A172 (cell line): ENCODE measurements at places on chromosomes 5 and 9.
A peak's percentile ranks its signal among the peaks of the same experiment; 100 is the strongest.

GRCh38 chr5:168165221-168165914, 126.1 kb upstream of the WWC1 start:
- no peak for DNase-seq

DNA sequence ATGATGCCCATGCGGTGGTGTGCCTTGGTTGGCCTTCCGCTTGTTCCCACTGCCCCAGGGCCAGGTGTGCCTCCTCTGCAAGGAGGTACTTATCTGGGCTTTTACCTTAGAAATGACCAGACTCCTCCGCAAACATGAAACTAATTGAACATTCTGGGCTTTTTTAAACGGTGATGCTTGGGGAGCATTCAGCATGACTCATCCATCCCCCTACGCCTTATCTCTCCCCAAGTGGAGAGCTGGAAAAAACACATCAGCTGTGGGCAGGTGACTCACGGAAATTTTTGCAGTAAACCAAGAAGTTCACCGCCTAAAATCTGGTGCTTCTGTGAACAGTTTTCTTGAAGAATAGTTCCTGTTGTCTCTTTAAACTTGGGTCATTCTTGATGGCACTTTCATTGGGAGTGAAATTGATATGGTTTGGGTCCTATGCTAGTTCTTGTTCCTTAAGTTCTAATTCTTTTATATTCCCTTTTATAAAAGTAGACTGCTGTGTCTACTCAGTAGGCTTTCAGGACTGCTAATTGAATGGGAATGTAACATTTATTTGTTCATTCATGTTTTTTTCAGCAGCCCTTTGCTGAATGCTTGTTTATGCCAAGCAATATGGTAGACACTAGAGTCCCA, 39.6 kb downstream of the SFXN1 start:
- DNase-seq = peak; percentile 95

- no peak for DNase-seq
Measured at GRCh38 chr5:150217038-150217437, 27.2 kb downstream of the SLC6A7 start.

DNA sequence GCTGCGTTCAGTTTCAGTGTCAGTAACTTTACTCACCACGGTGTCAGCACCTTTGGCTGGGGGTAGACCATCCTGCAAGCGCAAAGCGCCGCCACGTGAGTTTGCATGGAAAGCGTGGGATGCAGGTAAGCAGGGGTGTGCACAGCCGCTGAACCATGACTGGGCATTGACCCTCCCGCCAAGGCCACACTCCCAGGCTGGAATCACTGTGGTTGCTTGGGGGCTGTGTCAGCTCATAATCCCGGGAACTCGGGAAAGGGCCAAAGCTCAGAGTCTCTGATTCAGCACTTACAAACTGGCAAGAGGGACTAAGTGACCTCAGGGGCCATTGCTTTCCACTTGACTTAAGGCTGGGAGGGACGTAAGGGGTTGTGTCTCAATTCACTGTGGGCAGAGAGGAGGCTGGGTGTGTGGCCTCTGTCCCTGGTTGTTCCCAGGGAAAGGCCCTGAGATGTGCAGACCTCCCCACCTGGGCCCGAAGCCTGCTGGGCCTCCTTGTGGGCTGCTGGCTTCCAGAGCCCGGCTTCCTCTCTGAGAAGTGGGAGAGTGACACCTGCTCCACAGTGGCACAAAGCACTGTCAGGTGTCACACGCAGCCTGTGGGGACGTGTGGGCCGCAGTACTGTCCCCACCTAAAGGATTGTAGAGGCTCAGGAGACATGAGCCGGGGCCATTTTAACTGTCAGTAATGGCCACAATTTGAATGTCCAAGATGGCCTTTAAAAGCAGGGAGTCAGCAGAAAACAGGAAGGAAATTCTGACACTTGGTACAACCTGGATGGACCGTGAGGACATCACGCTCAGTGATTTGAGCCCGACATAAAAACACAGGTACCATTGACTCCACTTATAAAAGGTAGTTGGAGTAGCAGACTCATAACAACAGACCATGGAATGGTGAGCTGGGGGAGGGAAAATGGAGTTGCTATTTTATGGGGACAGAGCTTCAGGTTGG, 16.7 kb downstream of the ABO start:
- DNase-seq = no peak

- no peak for DNase-seq
Measured at GRCh38 chr5:114912189-114912920, 257.4 kb downstream of the TRIM36 start.

DNA sequence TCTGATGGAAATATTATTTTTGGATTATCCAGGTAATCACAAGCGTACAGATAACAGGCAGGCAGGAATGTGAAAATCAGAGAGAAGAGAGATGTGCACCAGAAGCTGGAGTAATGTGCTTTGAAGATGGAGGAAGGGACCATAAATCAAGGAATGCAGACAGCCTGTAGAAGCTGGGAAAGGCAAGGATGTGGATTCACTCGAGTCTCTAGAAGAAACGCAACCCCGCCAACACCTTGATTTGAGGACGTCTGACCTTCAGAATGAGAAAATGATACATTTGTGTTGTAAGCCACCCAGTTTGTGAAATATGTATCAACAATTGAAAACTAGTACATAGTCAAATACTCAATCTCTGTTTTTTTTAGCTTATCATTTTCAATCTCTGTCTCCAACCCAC, 207.6 kb upstream of the MPDZ start:
- no peak for DNase-seq

DNA sequence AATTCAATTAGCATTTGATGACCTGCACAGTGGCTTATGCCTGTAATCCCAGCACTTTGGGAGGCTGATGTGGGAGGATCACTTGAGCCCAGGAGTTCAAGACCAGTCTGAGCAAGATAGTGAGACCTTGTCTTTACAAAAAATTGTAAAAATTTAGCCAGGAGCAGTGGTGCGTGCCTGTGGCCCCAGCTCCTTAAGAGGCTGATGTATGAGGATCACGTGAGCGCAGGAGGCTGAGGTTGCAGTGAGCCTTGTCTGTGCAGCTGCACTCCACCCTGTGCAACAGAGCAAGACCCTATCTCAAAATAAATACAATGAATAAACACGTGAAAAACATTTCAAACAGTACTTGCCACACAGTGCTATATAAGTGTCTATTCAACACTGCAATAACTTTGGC, 4.2 kb downstream of the ABCA1 start:
- DNase-seq = no peak

- no peak for DNase-seq
Measured at GRCh38 chr9:110921705-110922104, 116.6 kb downstream of the LPAR1 start.

DNA sequence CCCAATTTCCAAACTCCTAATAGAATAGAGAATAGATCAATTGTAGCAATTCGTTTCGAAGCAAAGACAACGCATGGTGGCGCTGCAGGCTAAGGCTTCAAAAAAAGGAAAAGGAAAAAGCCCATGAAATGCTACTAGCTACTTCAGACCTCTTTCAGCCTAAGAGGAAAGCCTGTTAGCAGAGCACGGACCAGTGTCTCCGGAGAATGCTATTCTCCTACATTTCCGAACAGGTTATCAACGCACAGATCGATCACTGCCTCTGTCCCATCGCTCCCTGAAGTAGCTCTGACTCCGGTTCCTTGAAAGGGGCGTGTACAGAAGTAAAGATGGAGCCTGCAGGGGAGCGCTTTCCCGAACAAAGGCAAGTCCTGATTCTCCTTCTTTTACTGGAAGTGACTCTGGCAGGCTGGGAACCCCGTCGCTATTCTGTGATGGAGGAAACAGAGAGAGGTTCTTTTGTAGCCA, at the start of gene PCDHB15:
Gene PCDHB15, plus strand, starts transcription at position 146 of the 468 bp plus-strand sequence. Its CDS starts 184 bp downstream, at position 330.
- DNase-seq = no peak

GRCh38 chr5:36239370-36240293, 2.1 kb downstream of the NADK2 start:
- no peak for DNase-seq

DNA sequence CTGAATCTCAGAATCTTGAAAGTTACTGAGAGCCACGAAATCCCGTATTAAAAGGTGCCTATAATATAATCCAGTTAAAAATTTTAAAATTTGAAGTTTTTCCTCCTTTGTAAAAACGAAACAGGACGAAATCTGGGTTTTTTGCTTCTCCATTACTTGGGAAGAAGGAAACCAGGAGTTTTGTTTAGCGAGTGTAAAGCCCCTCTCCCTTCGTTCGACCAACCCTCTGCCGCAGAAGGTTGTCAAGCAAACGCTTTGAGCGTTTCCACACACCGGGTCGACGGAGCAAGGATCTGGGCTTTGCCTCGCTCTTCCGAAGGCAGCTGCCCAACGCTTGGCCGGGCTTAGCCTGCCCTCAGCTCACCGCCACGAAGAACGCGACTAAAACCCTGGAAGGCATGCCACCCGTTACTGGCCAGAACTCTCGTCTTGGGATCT, 1.6 kb upstream of the FOXE1 start:
- no peak for DNase-seq

DNA sequence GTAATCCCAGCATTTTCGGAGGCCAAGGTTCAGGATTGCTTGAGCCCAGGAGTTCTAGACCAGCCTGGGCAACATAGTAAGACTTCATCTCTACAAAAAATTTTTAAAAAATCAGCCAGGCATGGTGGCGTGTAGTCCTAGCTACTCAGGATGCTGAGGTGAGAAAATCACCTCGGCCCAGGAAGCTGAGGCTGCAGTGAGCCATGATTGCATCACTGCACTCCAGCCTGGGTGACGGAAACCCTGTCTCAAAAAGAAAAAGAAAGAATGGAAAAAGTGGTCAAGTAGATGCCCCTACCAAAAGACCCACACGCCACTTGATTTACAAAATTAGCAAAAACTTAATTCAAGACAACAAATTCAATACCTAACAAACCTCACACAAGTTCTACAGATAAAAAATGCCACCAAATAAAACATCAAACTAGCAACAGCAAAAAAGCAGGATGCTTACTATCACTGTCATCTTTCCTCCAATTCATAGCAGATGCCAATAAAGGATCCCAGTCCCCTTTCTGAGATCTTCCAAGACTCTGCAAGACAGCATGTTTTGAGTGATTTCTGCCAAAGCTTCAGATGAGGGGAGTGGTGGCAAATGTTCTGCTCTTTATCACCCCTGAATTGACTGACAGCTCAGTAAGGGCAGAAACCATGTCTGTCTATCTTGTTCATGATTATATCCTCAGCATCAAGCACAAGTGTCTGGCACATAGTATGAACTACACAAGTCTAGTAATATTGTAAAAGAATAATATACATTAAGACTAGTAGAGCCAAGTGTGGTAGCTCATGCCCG, 34.2 kb upstream of the TESK1 start:
- no peak for DNase-seq

GRCh38 chr9:107175816-107176435, 107.2 kb upstream of the RAD23B start:
- no peak for DNase-seq

- DNase-seq = no peak
Measured at GRCh38 chr9:75588808-75589207, 301.7 kb upstream of the PCSK5 start.

DNA sequence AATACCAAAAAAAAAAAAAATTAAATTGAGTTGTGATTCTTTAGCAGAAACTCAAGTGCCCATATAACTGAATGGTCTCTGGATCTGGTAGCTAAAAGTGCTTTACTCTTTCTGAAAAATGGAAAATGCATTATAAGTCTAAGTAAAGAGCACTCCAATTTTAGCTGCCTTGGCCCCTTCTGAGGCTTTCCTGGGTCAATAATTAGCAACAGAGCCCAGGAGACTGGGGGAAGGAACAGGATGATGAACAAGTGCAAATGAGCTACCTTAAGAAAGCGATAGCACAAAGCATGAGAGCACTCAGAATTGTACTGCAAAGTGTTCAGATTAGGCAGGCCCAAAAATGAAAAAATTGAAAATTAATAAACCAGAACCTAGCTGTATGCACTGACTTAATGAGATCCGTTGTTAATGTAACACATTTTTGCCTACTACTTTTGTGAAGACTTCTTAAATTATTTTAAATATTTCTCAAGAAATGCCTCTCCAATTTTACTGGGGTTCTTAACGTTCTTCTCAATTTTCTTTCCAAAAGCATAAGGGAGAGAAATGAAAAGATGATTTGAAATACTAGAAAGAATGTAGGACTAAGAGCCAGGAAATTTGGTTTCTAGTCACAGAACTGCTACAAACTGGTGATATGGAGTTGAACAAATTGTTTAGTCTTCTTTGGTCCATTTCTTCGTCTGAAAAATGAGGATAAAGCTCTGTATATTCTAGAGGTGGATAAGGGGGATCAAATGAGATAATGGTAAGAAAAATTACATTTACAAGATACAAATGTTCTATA, 566.1 kb downstream of the PDE4D start:
- no peak for DNase-seq

DNA sequence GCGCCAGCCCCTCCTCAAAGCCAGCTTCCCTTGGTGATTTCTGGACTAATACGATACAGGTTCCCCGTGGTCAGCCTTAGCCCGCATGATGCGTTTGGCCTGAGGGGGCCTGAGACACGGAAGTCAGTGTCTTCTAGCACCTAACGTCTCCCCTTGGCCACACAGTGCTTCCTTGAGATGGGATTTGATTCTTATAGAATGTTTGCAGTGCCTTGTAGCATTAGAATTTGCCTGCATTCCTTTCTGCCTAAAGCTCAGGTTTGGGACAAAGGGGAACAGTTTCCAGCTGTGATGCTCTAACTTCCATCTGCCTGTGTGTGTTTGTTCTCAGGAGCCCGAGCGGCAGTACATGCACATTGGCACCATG, 34.4 kb downstream of the CFAP90 start:
- DNase-seq = no peak

- DNase-seq = peak; percentile 53
Measured at GRCh38 chr5:1644810-1645571, 121.2 kb upstream of the LPCAT1 start.

DNA sequence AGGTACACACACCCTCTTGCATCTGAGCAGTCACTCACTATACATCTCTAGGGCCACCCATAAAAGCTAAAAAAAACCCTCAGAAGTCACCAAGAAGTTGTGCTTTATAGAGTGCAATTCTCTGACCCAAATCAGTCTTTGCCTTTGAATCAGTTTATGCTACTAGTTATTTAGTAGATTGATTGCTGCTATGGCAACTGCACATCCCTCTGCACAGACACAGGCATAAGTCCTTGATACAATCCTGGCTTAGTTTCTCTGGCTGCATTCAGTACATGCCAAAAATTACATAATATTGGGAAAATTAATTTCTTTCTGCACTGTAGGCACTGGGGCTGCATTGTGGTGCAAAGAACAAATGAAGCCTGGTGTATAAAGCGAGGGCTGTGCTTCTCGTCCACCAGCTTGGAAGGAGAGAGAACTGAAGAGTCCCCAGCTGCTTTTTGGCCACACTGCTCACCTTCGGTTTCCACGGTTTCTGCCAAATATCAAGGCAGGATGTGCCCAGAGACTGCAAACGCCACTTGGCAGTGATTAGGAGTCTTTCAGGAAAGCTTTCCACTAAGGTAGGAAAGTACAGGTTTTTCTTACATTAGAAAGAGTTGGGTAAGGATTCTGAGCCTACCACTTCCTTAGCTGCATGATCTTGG, 258.4 kb downstream of the ELAVL2 start:
- DNase-seq = no peak
